ENCODE measurements at places on chromosomes 4 and X. TPM values are rescaled to one million over a fixed set of nuclear protein-coding genes. Genes with fewer than 3 reads are reported as not detected.

GRCh38 chrX:13373431-13374187 is 53.8 kb upstream of the ATXN3L start:
- no peak for DNase-seq

DNA sequence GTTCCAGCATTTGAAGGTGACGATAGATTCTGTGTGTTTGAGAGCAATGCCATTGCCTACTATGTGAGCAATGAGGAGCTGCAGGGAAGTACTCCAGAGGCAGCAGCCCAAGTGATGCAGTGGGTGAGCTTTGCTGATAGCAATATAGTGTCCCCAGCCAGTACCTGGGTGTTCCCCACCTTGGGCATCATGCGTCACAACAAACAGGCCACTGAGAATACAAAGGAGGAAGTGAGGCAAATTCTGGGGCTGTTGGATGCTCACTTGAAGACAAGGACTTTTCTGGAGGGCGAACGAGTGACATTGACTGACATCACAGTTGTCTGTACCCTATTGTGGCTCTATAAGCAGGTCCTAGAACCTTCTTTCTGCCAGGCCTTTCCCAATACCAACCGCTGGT is 142.0 kb downstream of the PLS3 start:
- DNase-seq, result no peak

DNA sequence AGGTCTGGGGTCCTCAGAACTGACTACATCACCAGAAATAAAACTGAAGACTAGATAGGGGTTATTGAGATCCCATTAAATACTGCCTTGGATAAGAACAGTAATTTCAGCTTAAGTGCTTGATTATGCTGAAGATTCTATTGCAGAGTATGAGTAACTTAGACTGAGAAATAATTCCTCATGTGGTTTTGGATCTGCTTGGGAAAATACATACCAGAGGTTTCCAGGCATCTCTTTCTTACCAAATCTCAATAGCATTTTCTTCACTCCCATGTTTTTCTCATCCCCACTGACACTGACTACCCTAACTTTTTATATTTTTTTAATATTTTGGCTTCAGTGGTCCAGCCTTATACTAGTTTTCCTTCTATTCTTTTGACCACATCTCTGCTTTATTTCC is 92.0 kb upstream of the TEX13D start:
- no peak for DNase-seq

GRCh38 chr4:8316911-8317351 is 47.4 kb downstream of the HTRA3 start:
- DNase-seq, result peak; percentile 79

GRCh38 chr4:15906020-15906443 is 32.5 kb downstream of the FGFBP1 start:
- no peak for DNase-seq

DNA sequence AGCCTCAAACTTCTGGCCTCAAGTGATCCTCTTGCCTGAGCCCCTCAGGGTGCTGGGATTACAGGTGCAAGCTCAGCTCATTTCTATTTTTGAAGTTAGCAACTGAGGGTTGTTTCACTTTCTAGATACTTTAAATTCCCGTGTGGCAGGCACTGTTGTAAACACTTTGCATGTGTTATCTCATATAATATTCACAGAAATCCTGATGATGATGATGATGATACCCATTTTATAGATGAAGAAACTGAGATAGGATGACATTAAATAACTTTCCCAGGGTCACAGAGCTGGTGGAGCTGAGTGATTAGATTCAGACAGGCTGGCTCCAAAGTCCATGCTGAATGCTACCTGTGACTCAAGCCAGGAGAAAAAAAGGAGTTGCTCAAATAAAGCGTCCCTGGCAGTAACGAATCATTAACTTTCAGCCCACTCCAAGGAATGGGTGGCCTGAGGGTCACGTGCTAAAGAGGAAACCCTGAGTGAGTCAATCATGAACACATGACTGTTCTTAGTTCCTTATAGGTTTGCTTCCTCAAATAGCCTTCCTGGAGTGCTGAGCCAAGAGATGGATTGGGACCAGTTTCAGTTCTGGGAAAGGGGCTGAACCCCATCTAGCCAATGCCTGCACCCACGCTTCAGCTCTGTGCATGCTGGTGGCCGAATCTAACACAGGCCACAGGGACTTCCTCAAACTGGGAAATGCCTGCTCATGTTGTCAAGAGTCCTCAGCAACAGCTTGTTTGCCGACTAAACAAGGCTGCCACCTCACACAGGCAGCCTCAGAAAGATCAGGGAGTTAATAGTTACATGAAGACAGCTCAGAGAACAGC is 52.8 kb downstream of the RBM47 start:
- no peak for DNase-seq

GRCh38 chr4:95188701-95189370 is 359.9 kb downstream of the UNC5C start:
- DNase-seq, result no peak

GRCh38 chr4:186740822-186741221 is 17.2 kb upstream of the FAT1 start:
- no peak for DNase-seq

- no peak for DNase-seq
These were observed 326.0 kb downstream of the FBXW7 start for GRCh38 chr4:152209772-152210493.

DNA sequence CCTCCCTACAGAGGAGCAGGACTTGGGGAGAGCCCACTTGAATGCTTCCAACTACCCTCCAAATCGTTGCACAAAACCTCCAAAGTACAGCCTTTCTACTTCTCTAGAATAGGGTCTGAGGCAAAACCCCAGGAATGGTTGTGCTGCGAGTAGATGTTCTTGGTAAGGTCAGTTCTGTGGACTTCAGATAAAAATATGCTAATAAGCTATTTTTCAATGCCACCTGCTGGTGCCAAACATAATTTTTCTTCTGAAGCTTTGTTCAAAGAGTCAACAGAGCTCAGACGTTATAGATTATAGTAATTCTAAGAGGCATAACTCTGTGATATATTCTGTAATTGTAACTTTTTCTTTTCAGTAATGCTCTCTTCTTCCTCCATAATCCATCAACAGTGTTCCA is 425.7 kb downstream of the GPAT3 start:
- DNase-seq, result no peak

- DNase-seq, result no peak
These were observed 259.6 kb downstream of the CRLF2 start for GRCh38 chrX:952816-953215.

- DNase-seq, result no peak
These were observed 45.0 kb downstream of the STK32B start for GRCh38 chr4:5096261-5096660.

GRCh38 chrX:96424007-96424406 is 260.6 kb upstream of the DIAPH2 start:
- no peak for DNase-seq

GRCh38 chr4:13615161-13615560 is 12.4 kb downstream of the BOD1L1 start:
- no peak for DNase-seq

DNA sequence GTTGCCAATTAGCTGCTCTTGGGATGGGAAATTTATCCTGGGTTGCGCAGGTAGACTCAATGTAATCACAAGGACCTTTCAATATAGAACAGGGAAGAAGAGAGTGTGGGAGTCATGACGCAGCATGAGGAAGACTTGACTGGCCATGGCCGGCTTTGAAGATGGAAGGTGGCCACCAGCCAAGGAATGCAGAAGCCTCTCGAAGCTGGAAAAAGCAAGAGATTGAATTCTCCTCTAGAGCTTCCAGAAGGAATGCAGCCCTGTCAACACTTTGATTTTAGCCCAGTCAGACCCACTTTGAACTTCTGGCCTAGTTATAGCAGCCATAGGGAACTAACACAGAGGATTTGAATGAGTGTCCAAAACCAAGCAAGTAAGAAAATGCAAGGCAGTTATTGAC is 14.7 kb upstream of the SH3KBP1 start:
- no peak for DNase-seq

DNA sequence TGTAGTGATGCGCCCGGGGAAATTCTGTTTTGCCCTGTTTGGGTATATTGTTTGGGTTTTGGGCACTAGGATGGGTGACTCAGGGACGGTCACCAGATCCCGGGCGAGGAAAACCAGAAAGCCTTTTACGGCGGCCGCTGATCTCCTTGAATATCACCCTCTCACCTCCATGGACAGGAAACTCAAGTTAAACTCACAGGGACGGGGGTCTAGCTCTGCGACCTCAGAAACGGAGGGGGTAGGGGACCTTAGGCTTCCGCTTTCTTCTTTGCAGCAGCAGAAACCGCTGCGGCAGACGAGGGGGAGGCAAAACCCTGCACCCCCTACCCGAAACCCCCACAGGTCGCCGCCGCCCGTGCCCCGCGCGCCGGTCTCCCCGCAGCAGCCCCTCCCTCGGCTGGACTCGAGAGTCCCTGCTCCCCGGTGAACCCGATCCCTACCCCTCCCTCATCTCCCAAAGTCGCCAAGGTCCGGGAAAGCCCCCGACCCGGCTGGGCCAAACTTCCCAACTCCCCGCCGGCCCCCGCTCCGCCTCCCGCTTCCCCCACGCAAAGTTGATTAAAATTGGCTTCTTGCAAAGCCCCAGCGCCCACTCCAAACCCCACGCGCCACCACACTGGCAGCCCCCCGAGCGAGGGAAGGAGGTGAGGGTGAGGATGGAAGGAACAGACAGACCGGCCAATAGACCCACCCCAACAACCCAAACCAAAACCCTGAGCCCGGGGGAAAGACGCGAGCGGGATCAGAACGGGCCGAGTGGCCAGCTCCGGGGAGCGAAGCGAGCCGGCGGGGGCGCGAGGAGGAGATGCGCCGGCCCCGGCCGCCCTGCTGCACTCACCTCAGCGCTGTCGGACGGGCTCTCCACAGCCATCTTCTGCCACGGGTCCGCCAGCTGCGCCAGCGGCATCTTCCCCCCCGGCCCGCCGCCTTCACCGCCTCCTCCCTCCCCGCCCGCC is 705 bp downstream of the RPS6KA3 start:
- DNase-seq, result no peak

DNA sequence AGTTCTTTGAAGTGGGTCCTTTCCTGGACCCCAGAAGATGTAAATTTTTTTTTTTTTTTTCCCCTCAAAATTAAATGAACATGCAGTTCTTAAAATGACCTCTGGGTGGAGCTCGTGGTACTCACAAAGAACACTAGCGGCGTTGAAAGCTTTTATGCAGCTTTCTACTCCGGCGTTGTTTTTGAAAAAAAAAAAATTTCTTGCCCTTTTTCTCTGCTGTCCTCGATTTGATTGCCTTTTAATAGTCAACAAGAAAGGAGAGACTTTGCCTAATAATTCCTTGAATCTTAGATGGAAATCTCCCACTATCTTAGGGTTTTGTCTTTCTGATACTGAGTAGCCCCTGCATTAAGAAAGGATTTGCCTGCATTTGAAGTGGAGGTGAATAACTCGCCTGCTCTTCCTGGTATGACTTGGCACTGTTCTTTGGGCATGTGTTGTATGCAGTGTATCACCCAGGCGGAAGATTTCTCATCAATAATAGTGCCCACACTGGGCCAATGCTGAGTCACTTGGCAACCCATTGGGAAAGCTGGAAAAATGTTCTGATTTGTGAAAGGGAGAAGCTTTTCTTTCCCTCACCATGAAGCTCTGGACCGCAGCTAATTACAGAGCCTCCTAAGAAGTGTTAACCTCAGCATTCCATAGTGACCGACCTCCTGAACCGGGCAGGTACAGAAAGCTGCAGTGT is 104.0 kb downstream of the PHEX start:
- no peak for DNase-seq

The DGAT2L6 gene
- not detected for total RNA-seq

The NSUN7 gene
- 2.4 TPM for total RNA-seq

The ABCG2 gene
- total RNA-seq, result 0.08 TPM

The ABLIM2 gene
- 0.64 TPM for total RNA-seq

The TRIM75 gene
- total RNA-seq, result not detected

The ANK2 gene
- total RNA-seq, result 71.2 TPM

The GLRA2 gene
- not detected for total RNA-seq

The COX7B2 gene
- total RNA-seq, result not detected

The PTCHD1 gene
- 1.9 TPM for total RNA-seq

The SHISA3 gene
- total RNA-seq, result not detected

Measured in chondrocyte (in vitro differentiated cells).